ENCODE measurements at places on chromosomes 1 and 21.

- no peak for DNase-seq
Measured at GRCh38 chr1:234331507-234331906, 41.7 kb upstream of the COA6 start.

- no peak for DNase-seq
Measured at GRCh38 chr1:109556563-109556962, 8.1 kb downstream of the GNAI3 start.

DNA sequence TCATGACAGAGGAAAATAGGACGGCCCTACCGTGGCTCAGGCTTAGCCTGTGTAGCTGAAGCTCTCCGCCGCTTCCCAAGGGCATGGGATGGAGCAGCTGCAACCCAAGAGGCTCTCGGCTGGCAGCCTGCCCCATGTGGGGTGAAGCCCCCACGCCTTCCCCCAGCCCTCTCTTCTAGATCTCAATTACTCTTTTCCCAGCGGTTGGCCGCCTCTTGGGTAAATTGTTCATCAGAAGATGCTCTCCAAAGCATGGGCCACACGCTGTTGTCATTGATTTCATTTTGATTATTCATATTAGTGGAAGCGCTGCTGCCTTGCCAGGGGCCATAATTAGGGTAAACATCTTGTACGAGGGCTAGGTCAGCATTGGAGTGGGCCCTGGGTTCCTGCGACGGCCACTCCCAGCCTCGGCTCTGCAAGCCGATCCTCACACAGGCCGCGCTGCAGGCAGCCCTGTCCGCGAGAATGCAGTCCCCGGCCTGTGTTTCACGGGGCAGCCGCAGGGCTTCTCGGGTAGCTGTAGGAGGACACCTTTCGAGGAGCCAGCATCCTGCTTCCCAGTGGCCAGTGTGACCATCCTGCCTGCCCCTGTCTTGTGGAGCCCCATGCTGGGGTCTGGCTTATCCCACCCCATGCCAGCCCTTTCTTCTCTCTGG is 114.4 kb upstream of the VAMP3 start:
- no peak for DNase-seq

GRCh38 chr1:205214756-205215155 is 3.3 kb upstream of the DSTYK start:
- DNase-seq: no peak

- no peak for DNase-seq
Measured at GRCh38 chr21:33023574-33024200, 2.0 kb upstream of the OLIG2 start.
